ENCODE measurements at places on chromosomes 13 and 19. TPM values are rescaled to one million over a fixed set of nuclear protein-coding genes. Genes with fewer than 3 reads are reported as not detected.

Gene ALG5
- total RNA-seq: 39.4 TPM

Gene SLITRK6
- 3.8 TPM for total RNA-seq

GRCh38 chr19:13847407-13848339 lies 29.3 kb upstream of the NANOS3 start:
- peak; percentile 90 for DNase-seq

DNA sequence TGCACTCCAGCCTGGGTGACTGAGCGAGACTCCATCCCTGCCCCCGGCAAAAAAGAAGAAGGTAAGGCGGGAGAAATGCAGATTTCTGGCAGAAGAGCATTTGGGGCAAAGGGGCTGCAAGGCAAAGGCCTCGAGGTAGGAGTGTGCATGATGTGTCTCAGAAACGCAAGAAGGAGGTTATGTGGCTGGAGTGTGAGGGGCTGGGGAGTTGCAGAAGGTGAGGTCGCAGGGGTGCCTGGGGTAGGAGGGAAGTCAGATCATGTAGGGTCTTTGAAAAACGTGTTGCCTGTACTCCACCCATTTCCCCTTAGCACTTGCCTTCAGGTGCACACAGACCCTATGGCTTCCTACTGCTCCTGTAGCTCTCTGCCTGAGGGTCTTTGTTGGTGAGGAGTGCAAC lies 29.9 kb downstream of the KCTD15 start:
- no peak for DNase-seq

DNA sequence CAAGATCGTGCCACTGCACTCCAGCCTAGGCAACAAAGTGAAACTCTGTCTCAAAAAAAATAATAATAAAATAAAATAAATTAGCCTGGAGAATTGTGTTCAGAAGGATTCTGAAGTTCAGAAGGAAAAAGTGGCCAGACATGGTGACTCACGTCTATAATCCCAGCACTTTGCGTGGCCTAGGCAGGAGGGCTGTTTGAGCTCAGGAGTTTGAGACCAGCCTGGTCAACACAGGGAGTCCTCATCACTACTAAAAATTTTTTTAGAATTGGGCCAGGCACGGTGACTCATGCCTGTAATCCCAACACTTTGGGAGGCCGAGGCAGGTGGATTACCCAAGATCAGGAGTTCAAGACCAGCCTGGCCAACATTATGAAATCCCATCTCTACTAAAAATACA lies 6.0 kb downstream of the RDH8 start:
- no peak for DNase-seq

DNA sequence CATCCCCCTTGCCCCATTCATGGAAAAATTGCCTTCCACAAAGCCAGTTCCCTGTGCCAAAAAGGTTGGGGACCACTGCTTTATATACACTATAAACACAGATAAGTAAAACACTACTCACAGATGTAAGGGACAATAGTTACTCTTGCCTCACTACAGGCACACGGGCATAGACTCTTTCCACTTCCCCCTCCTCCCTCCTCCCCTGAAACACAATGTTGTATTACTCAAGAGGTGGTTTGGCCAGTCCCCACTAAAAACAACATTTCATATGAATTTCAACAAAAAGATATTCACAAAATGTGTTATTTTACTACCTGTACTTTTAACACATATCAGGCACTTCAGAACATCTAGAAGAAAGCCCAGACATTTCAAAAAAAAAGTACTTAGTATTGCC lies 45.1 kb downstream of the EPSTI1 start:
- DNase-seq: no peak

Gene PRODH2
- total RNA-seq: 0.46 TPM

DNA sequence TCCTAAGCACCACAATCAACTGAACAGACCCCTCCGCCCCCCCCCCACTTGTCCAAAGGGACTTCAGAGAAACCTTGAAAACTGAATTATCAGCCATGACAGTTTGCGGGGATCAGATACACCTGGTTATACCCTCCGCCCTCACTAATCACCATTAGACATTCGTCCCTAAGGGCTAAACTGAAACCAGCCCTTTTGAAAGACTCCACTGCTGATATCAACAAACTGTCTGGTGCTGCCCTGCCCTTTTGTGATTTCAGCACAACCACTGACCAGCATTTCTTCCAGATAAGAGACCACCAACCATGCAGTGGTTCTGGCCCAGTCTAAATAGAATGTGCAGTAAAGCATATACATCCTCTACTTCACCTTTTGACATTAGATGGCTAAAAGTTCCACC lies 1422.9 kb downstream of the EFNB2 start:
- no peak for DNase-seq

Gene TMEM86B
- total RNA-seq: 193 TPM

DNA sequence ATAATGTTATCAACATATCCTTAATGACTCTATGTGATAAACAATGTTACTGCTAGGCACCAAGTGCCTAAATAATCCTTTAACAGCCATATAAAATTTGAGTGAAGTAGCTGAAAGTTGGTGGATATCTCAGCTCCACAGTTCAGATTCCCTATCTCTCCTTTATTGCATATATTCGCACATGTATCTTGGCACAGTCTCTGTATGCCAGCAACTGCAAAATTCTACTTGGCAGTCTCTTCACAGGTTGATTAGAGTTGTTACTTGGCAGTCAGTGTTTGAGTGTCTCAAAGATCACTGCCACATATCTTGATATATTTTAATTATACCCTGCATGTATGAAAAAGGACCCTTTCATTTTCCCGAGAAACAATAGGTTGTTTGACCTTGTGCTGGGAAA lies 879.3 kb downstream of the OLFM4 start:
- no peak for DNase-seq

Gene ZNF132
- 12.1 TPM for total RNA-seq

DNA sequence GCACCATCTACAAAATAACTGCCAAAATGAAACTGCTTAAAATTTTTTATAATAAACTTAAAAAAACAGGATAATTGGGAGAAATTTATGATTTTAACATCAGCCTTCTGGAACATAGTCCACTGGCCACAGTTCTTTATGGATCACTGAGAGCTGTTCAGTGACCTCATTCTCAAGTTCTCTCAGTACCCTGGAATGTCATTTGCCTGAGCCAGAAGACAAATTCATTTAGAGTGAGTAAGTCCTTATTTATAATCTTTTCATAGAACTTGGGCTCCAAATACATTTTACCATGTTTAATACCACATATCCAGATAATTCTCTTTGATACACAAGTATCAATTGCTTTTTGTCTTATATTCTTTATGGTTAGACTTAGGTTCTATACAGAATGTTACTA lies 87.6 kb downstream of the CAB39L start:
- no peak for DNase-seq

Gene PALM3
- 42.8 TPM for total RNA-seq

DNA sequence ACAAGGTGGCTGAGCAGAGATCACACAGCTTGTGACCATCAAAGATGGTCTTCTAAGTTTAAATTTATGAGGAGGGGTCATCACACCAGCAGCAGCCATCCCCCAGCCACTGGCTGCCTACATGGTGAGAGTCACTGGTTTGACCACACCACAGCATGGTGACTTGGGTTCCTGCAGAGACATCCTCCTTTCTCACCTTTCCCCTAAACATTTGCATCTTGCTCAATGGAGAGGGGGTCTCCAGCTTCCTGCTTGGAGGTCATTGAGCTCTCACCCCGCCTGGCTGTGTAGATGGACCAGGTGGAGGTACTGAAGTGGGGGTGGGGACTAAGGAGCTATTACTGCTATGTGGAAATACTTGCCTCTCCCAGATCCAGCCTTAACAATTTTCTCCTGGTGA lies 247.6 kb upstream of the ARGLU1 start:
- no peak for DNase-seq

GRCh38 chr19:6357174-6357573 lies 4.2 kb upstream of the CLPP start:
- DNase-seq: no peak

DNA sequence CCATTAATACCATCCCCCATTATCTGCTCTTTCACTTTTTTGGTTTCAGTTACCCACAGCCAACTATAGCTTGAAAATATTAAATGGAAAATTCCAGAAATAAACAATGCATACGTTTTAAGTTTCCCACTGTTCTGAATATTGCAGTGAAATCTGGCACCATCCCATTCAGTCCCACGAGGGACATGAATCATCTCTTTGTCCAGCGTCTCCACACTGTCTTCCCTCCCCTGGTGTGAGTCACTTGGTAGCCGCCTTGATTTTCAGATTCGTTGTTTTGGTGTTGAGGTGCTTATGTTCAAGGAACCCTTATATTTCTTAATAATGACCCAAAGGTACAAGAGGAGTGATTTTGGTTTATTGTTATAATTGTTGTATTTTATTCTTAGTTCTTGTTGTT lies 246.1 kb downstream of the DCT start:
- peak; percentile 58 for DNase-seq

Gene CDX2
- total RNA-seq: 0.17 TPM

Gene MCEMP1
- 0.14 TPM for total RNA-seq

All from mucosa of gallbladder (tissue), 1 donor.